CD4-positive, alpha-beta T cell (primary cell): ENCODE measurements at places on chromosomes 13 and 19. TPM values are rescaled to one million over a fixed set of nuclear protein-coding genes. Genes with fewer than 3 reads are reported as not detected.

- no peaks in the 10 kb centered on the region for H3K27me3 ChIP-seq
- H3K27ac ChIP-seq: no peak overlapping the region
- no peaks in the 10 kb centered on the region for H3K4me1 ChIP-seq
- H3K4me3 ChIP-seq: no peak overlapping the region
- H3K36me3 ChIP-seq: no peaks in the 10 kb centered on the region
Measured at GRCh38 chr13:107553838-107554237, 661.5 kb downstream of the LIG4 start.

DNA sequence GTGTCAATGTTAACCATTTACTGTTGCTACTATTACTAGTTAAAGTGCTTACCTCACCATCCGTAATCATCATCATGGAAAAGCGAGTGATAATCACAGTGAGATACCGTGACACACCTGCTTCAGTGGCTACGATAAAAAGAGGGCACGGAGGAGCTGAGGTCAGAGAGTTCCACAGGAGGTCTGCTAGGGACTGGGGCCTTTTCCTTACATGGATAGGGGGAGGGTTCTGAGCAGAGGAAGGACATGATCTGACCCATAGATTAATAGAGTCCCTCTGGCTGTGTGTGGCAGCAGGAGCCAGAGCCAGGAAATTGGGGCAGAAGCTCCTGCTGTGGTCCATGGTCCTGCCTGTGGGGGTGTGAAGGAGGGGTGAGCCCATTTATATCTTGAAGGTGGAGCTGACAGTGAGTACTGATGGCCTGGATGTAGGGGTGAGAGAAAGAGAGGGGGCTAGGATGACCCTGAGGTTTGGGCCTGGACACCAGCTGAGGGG, 136.7 kb downstream of the SIPA1L3 start:
- H3K27me3 ChIP-seq: no peaks in the 10 kb centered on the region
- no peak for DNase-seq
- H3K4me3 ChIP-seq: no peak overlapping the region
- H3K36me3 ChIP-seq: no peaks in the 10 kb centered on the region

GRCh38 chr13:110014719-110015118, 228.3 kb upstream of the IRS2 start:
- DNase-seq: no peak
- H3K4me3 ChIP-seq: no peak overlapping the region
- no peaks in the 10 kb centered on the region for H3K27me3 ChIP-seq

GRCh38 chr13:31346891-31347290, 147.1 kb downstream of the B3GLCT start:
- no peak overlapping the region for H3K27ac ChIP-seq
- H3K4me3 ChIP-seq: no peak overlapping the region
- H3K4me1 ChIP-seq: no peaks in the 10 kb centered on the region
- no peaks in the 10 kb centered on the region for H3K36me3 ChIP-seq
- no peaks in the 10 kb centered on the region for H3K27me3 ChIP-seq

Gene ZNF837
- 0.71 TPM for total RNA-seq

GRCh38 chr19:12886969-12887747, at the start of gene KLF1:
Gene KLF1 (minus strand): TSS chr19:12887201. CDS start chr19:12887140, 61 bp downstream.
- H3K27ac ChIP-seq: no peak within 1 kb of the TSS
- no peaks in the 10 kb centered on the region for H3K27me3 ChIP-seq
- peak within 1 kb of the TSS; percentile 65 for H3K4me3 ChIP-seq
- H3K36me3 ChIP-seq: no peaks in the 10 kb centered on the region
- no peak for DNase-seq

Gene GIPC1
- total RNA-seq: 17.8 TPM

Gene EDDM13
- total RNA-seq: not detected

GRCh38 chr13:109945206-109945960, 159.0 kb upstream of the IRS2 start:
- H3K4me3 ChIP-seq: no peak overlapping the region
- no peak overlapping the region for H3K27ac ChIP-seq
- H3K4me1 ChIP-seq: no peaks in the 10 kb centered on the region
- H3K36me3 ChIP-seq: no peaks in the 10 kb centered on the region
- no peaks in the 10 kb centered on the region for H3K27me3 ChIP-seq
- DNase-seq: no peak

DNA sequence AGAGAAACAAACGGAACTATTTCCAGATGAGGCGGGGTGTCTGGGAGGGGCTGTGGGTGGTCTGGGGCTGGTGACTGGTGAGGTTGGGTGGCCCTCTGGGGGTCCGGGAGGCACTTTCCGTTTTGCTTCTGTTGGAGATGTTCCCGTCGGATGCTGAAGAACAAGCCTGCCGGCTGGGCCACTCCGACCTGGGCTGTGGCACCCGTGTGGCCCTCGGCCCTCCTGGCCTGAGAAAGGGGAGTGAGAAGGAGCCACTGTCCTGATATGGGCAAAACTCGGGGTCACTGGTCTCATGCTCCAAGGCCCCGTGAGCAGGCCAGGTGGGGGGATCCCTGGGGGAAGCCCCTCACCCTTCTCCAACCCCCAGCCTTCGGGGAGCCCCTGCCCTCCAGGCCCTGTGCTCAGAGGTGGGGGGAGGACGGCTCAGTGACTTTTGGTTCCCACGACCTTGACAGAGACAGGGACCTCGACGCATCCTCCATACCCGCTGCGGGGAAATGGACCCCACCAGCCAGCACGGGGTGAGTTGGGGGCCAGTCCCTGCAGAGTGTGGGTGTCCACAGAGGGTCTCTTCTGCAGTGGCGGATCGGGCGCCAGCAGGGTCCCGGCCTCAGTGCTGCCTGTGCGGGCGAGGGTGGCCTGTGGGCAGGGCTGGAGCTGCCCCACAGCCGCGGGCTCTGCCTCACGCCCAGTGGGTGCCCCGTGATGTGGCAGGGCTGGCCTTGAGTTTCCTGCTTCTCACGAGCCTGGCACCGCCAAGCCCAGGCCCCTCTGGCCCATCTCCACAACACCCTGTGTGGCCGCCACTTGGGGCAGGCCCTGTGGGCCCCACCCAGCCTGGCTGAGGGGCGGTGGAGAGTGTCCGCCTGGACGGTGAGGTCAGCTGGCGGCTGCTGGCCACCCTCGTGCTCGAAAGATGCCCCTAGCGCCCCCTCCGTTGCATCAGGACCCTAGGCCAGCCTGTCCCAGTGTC, 4.4 kb upstream of the TBXA2R start:
- peaks cover 20% of the 10 kb centered on the region for H3K4me1 ChIP-seq
- no peak overlapping the region for H3K27ac ChIP-seq
- H3K27me3 ChIP-seq: no peaks in the 10 kb centered on the region
- H3K4me3 ChIP-seq: no peak overlapping the region
- peaks cover 37% of the 10 kb centered on the region for H3K36me3 ChIP-seq

- no peaks in the 10 kb centered on the region for H3K36me3 ChIP-seq
- H3K4me1 ChIP-seq: no peaks in the 10 kb centered on the region
- H3K27ac ChIP-seq: no peak overlapping the region
- H3K27me3 ChIP-seq: no peaks in the 10 kb centered on the region
Measured at GRCh38 chr13:89925107-89925506, 1422.4 kb upstream of the MIR17HG start.

Gene LCP1
- 276 TPM for total RNA-seq

DNA sequence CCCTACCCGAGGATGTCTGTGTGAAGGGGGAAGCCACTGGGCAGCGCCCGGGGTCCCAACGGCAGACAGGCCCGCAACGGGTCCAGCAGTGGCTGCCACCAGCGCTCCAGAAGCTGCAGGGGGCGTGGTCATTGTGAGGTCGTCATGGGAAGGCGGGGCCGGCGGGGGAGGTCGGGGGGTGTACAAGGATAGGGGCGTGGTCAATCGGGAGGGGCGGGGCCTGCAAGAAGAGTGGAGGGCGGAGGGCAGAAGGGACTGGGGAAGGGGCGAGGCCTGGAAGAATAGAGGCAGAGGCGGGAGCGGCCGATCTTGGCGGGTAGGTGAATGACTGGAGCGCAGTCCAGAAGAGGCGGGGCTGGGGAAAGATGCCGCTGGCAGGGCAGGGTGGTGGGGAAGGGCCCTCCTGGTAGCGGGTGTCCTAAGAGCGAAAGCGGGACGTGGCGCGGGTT, 4.4 kb downstream of the FUZ start:
- DNase-seq: peak; percentile 82
- H3K27me3 ChIP-seq: no peaks in the 10 kb centered on the region
- H3K4me1 ChIP-seq: peaks cover 35% of the 10 kb centered on the region
- H3K27ac ChIP-seq: peak overlapping the region; percentile 29
- H3K4me3 ChIP-seq: peak overlapping the region; percentile 79
- H3K36me3 ChIP-seq: peaks cover 7% of the 10 kb centered on the region

DNA sequence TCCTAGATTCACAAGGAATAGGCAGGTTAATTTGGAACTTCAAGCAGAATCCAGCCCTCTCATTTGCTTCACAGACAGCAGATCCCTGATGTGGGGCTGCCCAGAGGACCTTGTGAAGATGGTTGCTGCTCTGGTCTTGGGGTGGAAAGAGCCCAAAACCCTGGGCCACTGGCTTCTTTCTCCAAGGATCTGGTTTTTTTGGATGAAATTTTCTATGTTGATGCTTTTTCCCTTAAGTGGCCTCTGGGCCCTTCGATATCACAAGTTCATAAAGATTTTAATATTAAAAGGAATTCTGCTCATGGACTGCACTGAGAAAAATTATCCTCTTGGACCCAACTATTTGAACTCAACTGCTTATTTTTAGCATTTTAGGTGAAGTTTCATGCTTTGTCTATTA, 421.1 kb downstream of the KLF5 start:
- no peak for DNase-seq
- H3K4me3 ChIP-seq: no peak overlapping the region
- no peaks in the 10 kb centered on the region for H3K27me3 ChIP-seq
- H3K27ac ChIP-seq: no peak overlapping the region

DNA sequence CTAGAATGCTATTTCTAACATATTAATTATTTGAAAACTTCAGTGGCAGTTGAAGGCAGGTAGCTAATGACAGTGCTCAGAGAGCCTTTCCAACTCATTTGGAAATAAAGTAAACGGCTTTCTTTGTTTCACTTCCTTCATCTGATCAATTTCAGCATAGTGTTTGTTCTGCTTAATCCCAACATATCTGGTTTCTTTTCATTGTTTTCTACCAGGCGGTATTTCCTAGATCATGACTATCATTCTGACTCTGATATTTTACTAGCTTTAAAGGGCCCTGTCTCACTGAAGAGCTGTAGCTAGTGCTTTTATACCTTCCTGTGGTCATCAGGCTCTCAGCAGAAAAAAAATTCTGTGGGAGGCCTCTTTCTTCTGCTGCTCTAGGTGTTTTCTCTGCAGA, 178.6 kb downstream of the RBM26 start:
- H3K27ac ChIP-seq: no peak overlapping the region
- no peaks in the 10 kb centered on the region for H3K27me3 ChIP-seq
- H3K36me3 ChIP-seq: no peaks in the 10 kb centered on the region
- no peaks in the 10 kb centered on the region for H3K4me1 ChIP-seq

Gene GFY
- total RNA-seq: not detected

Gene ADGRL1
- total RNA-seq: 23.9 TPM

Gene KIR3DL2
- total RNA-seq: 1.6 TPM

- no peaks in the 10 kb centered on the region for H3K4me1 ChIP-seq
- H3K27me3 ChIP-seq: peaks cover 4% of the 10 kb centered on the region
- peak; percentile 47 for DNase-seq
Measured at GRCh38 chr19:50537769-50538230, 24.1 kb upstream of the ASPDH start.

GRCh38 chr13:94300401-94300800, 179.1 kb downstream of the DCT start:
- no peak overlapping the region for H3K27ac ChIP-seq
- DNase-seq: no peak
- no peaks in the 10 kb centered on the region for H3K4me1 ChIP-seq
- no peak overlapping the region for H3K4me3 ChIP-seq
- H3K36me3 ChIP-seq: no peaks in the 10 kb centered on the region

Gene TRAPPC6A
- total RNA-seq: 32.0 TPM

GRCh38 chr13:50006426-50007135, 8.7 kb upstream of the KCNRG start:
- DNase-seq: no peak
- peaks cover 22% of the 10 kb centered on the region for H3K4me1 ChIP-seq
- no peak overlapping the region for H3K4me3 ChIP-seq
- peaks cover 34% of the 10 kb centered on the region for H3K36me3 ChIP-seq
- H3K27ac ChIP-seq: no peak overlapping the region

GRCh38 chr19:33290956-33291622, 11.2 kb downstream of the CEBPA start:
- H3K4me1 ChIP-seq: peaks cover 15% of the 10 kb centered on the region
- no peaks in the 10 kb centered on the region for H3K36me3 ChIP-seq
- no peak overlapping the region for H3K27ac ChIP-seq
- peaks cover 3% of the 10 kb centered on the region for H3K27me3 ChIP-seq
- no peak for DNase-seq

- no peaks in the 10 kb centered on the region for H3K36me3 ChIP-seq
- H3K27me3 ChIP-seq: peaks cover 6% of the 10 kb centered on the region
- H3K4me1 ChIP-seq: no peaks in the 10 kb centered on the region
- no peak overlapping the region for H3K27ac ChIP-seq
- H3K4me3 ChIP-seq: no peak overlapping the region
Measured at GRCh38 chr13:21738630-21739029, 67.8 kb downstream of the FGF9 start.

DNA sequence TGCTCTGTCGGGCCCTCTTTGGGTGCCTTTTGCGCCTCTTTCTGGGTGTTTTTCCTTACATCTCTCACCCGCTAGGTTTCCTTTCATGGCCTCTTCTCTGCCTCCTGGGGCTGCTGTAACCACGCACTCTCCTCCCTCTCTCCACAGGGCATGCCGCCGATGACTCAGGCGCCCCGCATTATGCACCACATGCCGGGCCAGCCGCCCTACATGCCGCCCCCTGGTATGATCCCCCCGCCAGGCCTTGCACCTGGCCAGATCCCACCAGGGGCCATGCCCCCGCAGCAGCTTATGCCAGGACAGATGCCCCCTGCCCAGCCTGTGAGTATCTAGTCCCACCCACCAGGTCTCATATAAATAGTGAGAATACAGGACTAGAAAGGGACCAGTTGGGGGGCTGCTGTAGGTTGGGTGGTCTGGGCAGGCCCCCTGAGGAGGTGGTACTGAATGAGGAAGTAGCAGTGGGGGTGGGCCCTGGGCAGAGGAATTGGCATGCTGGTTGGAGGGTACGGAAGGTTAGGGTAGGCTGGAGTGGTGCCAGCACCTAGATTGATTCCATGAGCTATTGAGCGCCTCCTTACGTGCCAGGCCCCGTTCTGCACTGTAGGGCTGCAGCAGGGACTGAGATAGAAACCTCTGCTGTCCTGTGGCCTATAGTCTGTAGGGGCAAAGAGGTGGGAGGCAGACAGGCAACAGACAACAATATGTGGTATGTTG, 11.9 kb downstream of the SNRPA start:
- no peak for DNase-seq
- H3K36me3 ChIP-seq: peaks cover 88% of the 10 kb centered on the region
- H3K27me3 ChIP-seq: no peaks in the 10 kb centered on the region
- H3K4me1 ChIP-seq: peaks cover 33% of the 10 kb centered on the region
- no peak overlapping the region for H3K4me3 ChIP-seq

GRCh38 chr19:2867025-2867991, at the start of gene ZNF556:
Gene ZNF556 (plus strand): TSS chr19:2867335. CDS start chr19:2867422, 87 bp downstream.
- no peak within 1 kb of the TSS for H3K27ac ChIP-seq
- H3K27me3 ChIP-seq: peaks cover 3% of the 10 kb centered on the region
- no peak for DNase-seq
- peaks cover 2% of the 10 kb centered on the region for H3K4me1 ChIP-seq
- no peak within 1 kb of the TSS for H3K4me3 ChIP-seq

DNA sequence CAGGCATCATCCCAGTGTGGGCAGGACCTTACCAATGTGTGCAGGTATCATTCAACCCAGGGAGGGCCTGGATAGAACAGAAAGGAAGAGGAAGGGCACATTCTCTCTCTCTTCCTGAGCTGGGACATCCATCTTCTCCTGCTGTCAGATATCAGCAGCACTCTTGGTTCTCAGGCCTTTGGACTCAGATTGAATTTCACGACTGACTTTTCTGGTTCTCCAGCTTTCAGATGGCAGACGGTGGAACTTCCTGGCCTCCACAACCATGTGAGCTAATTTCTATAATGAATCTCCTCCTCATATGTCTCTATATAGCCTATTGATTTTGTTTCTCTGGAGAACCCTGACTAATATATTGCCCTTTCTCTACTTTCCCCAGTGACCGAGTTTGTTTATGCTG, 77.3 kb downstream of the OLFM4 start:
- H3K36me3 ChIP-seq: no peaks in the 10 kb centered on the region
- no peaks in the 10 kb centered on the region for H3K4me1 ChIP-seq
- peaks cover 3% of the 10 kb centered on the region for H3K27me3 ChIP-seq
- DNase-seq: no peak
- no peak overlapping the region for H3K27ac ChIP-seq
